ENCODE measurements at places on chromosomes 16 and 17.

DNA sequence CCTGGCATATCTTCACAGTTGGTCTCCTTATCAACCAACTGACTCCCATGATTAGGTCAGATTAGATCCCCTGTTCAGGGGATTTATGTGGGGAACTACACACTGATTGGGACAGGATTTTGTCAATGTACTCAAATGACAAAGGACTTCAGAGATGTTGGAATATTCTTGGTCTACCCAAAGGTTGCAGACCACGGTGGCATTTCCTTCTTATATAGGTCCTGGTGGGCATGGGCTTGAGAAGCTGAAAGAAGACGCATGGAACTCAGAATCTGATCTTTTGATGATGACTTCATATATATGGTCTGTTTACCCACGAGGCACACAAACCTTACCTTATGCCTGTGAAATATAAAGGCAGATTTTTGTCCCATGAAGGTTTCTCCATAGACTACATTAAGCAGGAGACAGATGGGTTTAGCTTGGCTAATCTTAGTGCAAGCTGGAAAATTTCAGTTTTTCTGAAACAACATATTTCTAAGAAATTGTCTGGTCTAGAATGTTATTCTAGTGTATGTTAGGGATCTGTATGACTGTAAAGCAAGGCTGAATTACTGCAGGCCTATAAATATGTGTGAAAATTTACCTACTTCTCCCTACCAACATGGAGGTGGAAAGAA, 33.5 kb downstream of the HLF start:
- DNase-seq: no peak

DNA sequence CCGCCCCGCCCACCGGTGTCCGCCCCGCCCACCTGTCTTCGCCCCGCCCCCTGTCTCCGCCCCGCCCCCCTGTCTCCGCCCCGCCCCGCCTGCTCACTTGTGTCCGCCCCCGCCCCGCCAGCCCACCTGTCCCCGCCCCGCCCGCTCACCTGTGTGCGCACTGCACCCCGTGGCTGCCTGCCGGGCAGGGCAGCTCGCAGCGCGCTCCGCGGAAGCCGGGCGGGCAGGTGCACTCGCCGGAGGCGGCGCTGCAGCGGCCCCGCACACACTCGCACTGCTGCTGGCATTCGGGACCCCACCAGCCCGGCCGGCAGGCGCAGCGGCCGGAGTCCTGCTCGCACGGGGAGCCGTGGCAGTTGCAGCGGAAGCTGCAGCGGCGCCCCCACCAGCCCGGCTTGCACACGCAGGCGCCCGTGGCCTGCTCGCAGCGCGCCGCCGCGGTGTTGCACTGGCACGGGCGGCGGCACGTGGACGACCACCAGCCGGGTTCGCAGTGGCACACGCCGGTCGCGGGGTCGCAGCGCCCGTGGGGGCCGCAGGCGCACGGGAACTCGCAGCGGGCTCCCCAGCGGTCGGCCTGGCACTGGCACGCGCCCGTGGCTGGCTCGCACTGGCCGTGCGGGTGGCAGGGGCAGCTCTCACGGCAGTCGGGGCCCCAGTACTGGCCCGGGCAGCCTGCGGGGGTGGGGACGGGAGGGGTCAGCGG, 2.1 kb downstream of the SCARF1 start:
- DNase-seq: no peak

DNA sequence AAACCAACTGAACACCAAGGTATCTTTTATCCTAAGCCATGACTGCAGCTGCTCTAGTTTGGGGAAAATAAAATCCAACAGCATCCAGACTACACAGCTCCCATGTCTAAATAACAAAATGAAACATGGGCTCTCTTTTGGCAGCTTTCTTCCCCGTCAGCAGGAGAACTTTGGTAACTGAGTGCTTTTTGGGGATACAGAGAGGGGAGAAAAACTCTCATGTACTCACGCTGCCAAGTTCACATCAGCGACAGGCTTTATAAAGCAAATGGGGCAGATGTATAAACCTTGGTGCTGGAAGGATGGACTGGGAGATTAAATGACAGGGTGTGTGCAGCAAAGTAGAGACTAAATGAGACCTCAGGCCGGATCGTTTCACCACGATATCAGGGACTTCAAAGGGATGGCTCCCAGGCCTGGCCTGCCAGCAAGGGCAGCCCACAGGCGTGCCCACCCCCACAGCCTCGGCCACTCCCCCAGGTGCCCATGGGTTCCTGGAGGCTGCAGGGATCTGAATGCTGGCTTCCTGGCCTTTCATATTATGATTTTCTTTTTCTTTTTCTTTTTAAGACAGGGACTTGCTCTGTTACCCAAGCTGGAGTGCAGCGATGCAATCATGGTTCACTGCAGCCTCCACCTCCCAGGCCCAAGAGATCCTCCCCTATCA, 174.6 kb downstream of the ZNF423 start:
- no peak for DNase-seq

- no peak for DNase-seq
Measured at GRCh38 chr17:74123866-74124444, 79.5 kb upstream of the RPL38 start.

- no peak for DNase-seq
Measured at GRCh38 chr17:71938340-71939010, 182.3 kb upstream of the SOX9 start.

DNA sequence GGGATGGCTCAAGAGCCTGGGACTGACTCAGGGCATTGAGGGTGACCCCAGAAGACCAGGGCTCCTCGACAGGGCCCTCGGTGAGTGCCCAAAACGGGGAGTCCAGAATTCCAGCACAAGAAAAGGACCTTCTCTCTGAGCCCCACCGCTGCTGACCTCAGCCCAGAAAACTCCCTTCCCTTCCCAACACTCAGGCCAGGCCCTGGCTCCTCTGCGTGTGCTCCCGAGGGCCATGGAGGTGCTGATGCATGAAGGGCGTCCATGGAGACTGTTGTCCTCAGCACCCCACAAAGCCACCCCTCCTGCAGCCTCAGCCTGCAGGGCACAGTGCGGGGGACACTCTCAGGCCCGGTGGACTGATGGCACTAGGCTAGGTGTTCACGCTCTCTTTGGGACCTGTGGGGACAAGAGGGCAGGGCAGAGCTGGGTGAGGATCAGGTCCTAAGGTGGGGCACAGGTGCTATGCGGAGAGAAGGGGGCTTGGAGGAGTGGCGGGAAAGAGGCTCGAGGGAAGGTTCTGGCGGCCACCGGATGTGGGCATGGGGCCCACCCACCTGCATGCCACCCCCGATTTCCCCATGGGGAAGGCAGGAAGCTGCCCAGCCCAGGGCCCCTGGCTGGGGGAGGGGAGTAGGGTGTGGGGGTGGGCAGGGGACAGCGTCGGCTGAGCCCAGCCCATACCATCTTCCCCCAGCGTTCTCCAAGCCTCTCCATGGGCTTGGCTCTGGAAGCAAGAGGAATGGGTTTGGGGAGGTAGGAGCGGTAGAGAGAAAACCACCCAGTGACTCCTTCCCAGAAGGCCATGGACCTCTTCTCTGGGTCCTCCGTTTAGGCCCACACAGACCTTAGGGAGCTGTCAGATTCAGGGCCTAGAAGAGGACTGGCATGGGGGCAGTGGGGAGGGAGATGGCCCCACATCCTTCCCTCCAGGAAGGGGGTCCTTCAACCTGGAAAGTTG, 4.5 kb upstream of the TSPOAP1 start:
- DNase-seq: no peak

DNA sequence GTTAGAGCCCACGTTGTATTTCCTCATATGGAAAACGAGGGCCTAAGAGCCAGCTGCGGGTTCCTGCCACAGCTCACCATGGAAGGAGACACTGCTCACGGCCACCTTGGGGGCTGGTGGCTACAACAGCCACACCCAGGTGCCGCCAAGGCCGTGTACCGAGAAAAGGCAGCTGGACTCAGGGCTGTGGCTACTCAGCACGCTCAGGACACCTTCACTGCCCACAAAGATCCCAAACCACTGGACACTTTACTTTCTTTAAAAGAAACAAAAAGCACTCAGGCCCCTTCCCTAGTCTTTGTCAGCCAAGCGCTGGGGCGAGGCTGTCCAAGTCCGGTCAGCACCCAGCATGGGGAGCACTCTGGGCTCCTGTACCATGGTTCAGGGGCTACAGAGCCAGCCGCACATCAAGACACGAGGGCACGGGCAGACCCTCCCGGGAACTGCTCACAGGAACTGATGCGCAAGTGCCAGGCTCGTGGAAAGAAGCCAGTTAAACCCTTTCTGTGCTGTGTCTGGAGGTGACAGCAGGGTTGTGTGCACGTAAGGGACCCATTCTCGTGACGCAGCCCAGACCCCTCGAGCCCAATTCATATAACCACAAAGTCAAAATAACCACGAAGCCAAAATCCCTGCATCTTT, 18.5 kb downstream of the SLC16A3 start:
- no peak for DNase-seq

DNA sequence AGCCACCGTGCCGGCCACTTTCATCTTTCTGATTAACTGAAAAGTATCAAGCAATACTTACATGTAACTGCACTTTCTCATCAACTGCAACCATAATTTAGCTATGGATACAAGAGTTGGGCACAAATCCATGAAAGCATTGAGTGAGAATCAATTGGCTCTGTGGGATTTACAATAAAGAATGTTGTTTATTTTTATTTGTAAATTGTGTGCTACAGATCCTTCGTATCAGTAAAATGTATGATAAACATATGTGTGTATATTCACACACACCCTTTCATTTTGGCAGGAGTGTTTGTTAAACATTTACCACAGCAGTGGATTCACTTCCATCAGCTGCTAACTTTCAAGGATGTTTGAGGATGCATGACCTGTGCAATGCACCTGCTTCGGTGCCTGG, 411.0 kb downstream of the WWOX start:
- no peak for DNase-seq

- no peak for DNase-seq
Measured at GRCh38 chr17:74467221-74467951, 952 bp downstream of the CD300A start.

- no peak for DNase-seq
Measured at GRCh38 chr16:14155572-14156190, 84.6 kb downstream of the MRTFB start.

GRCh38 chr16:75570396-75571065, 4.4 kb downstream of the GABARAPL2 start:
- no peak for DNase-seq
